ENCODE measurements at places on chromosomes 7 and 10. TPM values are rescaled to one million over a fixed set of nuclear protein-coding genes. Genes with fewer than 3 reads are reported as not detected.

HPSE2 gene
- not detected for total RNA-seq

STEAP1B gene
- total RNA-seq = 7.3 TPM

IDI2 gene
- total RNA-seq = not detected

NRCAM gene
- 1.1 TPM for total RNA-seq

NODAL gene
- total RNA-seq = not detected

YAE1 gene
- 72.5 TPM for total RNA-seq

ENKUR gene
- total RNA-seq = 0.23 TPM

SFTPA1 gene
- not detected for total RNA-seq

DLX5 gene
- not detected for total RNA-seq

FZD1 gene
- 31.7 TPM for total RNA-seq

PILRA gene
- 0.82 TPM for total RNA-seq

AKR1C3 gene
- 308 TPM for total RNA-seq

GDF10 gene
- total RNA-seq = 1.1 TPM

C10orf95 gene
- not detected for total RNA-seq

TMEM178B gene
- total RNA-seq = 0.08 TPM

BZW2 gene
- 28.5 TPM for total RNA-seq

FXYD4 gene
- not detected for total RNA-seq

SLC26A5 gene
- total RNA-seq = not detected

PMS2 gene
- 16.4 TPM for total RNA-seq

TDRD1 gene
- 7.7 TPM for total RNA-seq

MYH16 gene
- total RNA-seq = 0.08 TPM

DLX6 gene
- not detected for total RNA-seq

TUBB8 gene
- total RNA-seq = not detected

ATOH7 gene
- not detected for total RNA-seq

OPN4 gene
- not detected for total RNA-seq

AGAP5 gene
- total RNA-seq = 4.1 TPM

PRKAR2B gene
- total RNA-seq = 1.5 TPM
